ENCODE measurements at places on chromosomes 7 and 10. TPM values are rescaled to one million over a fixed set of nuclear protein-coding genes. Genes with fewer than 3 reads are reported as not detected.
A peak's percentile ranks its signal among the peaks of the same experiment; 100 is the strongest.

DNA sequence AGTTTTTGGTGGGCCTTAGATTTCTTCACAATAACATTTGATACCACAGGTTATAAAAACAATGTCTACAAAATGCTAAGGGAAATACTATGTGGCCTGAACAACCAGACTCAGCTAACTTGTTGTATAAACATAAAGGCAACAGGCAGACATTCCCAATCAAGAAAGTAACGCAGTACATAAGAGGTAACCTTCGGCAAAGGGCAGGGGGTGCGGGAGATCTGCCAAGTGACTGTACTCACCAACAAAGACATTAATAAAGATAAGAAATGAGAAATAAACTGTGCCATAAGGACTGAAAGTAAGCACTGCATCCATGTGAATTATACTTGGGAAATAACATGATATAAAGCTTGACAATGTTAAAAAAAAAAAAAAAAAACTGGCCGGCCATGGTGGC, 15.4 kb downstream of the NSUN6 start:
- H3K27me3 ChIP-seq: no peaks in the 10 kb centered on the region
- no peaks in the 10 kb centered on the region for H3K36me3 ChIP-seq
- H3K27ac ChIP-seq: no peak overlapping the region
- no peaks in the 10 kb centered on the region for H3K4me1 ChIP-seq
- no peak for DNase-seq
- no peak overlapping the region for H3K4me3 ChIP-seq

Gene PPP1R17
- total RNA-seq: not detected

GRCh38 chr7:42012786-42013360, 224.1 kb downstream of the GLI3 start:
- H3K27ac ChIP-seq: no peak overlapping the region
- H3K27me3 ChIP-seq: no peaks in the 10 kb centered on the region
- no peak overlapping the region for H3K4me3 ChIP-seq
- H3K36me3 ChIP-seq: peaks cover 27% of the 10 kb centered on the region
- DNase-seq: no peak

- no peaks in the 10 kb centered on the region for H3K27me3 ChIP-seq
- no peak overlapping the region for H3K4me3 ChIP-seq
- H3K36me3 ChIP-seq: no peaks in the 10 kb centered on the region
- H3K4me1 ChIP-seq: no peaks in the 10 kb centered on the region
- DNase-seq: no peak
Observed at GRCh38 chr10:119315128-119316001, 108.0 kb downstream of the GRK5 start.

Gene TMEM236
- total RNA-seq: 0.37 TPM

Gene TMEM26
- total RNA-seq: 5.8 TPM

- peak; percentile 38 for DNase-seq
- H3K4me1 ChIP-seq: peaks cover 30% of the 10 kb centered on the region
- no peak overlapping the region for H3K27ac ChIP-seq
- peaks cover 97% of the 10 kb centered on the region for H3K27me3 ChIP-seq
Observed at GRCh38 chr7:122305475-122306319, 1.1 kb upstream of the FEZF1 start.

DNA sequence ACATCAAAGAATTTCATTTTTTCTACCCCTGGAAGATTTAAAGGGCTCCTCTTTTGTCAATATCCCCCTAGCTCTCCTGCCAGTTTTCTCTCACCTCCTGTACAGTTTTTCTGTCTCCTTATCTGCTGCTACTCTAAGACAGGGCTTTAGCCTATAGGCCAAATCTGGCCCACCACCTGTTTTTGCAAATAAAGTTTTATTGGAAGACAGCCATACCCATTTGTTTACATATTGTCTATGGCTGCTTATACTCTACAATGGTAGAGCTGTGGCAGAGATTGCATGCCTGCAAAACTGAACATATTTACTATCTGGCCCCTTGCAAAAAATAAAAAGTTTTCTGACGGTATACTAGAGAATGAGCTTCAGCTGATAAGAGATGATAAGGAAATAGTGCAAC, 37.4 kb upstream of the GARS1 start:
- H3K36me3 ChIP-seq: peaks cover 8% of the 10 kb centered on the region
- peaks cover 4% of the 10 kb centered on the region for H3K4me1 ChIP-seq
- DNase-seq: no peak

DNA sequence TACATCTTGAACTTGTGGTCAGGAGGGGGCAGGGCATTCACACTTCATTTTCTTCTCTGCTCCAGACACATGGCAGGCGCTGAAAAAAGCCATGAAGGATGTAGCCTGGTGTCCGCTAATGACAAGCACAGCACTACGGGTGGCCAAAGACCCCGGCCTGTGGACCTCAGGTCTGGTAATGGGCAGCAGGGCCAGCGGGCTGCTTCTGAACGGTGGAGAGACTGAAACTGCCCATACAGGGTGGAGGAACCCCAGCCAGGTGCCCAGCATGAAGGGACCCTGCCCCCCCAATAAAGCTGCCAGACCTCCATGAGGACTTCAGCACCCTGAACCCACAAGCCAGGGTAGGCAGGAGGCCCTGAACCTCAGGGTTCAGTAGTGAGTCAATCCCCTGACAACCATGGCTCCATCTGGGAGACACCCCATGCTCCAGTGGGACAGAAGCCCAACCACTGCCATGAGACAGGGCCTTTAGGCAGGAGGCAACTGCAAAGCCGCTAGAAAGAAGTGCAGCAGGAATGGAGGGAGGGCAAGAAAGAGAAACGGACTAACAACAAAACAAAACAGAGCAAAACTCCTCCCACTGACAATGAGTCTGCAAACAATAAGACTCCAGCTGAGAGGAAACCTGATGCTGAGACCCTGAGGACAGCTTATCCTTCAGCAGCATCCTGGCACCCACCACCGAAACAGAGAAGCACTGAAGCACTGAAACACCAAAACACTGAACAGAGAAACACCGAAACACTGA, 140.2 kb upstream of the PPP2R2D start:
- H3K4me3 ChIP-seq: no peak overlapping the region
- H3K36me3 ChIP-seq: no peaks in the 10 kb centered on the region
- no peak for DNase-seq
- H3K4me1 ChIP-seq: peaks cover 8% of the 10 kb centered on the region
- peaks cover 2% of the 10 kb centered on the region for H3K27me3 ChIP-seq

Data from lung (tissue), 17 donors.